ENCODE measurements at places on chromosomes 1 and 21.
A peak's percentile ranks its signal among the peaks of the same experiment; 100 is the strongest.

- DNase-seq = no peak
Measured at GRCh38 chr1:186831168-186831567, 2.4 kb downstream of the PLA2G4A start.

DNA sequence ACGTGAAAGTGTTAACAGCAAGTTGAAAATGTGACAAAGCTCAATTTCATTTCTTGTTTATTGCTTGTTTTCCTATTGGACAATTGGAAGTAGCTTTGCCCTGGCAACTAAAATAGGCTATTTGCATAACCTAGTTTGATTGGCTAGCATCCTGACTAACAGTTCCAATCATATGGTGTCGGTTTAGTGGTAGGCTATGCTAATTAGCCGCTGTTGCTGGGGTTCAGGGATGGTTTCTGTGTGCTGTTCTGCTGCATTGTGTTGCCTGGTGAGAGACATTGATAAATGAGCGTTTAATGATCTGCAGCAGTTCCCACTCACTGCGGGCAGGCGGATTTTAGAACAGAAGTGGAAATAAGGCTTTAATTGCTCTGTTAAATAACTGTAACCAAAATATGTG lies 68.5 kb downstream of the DYRK1A start:
- DNase-seq = peak; percentile 73

DNA sequence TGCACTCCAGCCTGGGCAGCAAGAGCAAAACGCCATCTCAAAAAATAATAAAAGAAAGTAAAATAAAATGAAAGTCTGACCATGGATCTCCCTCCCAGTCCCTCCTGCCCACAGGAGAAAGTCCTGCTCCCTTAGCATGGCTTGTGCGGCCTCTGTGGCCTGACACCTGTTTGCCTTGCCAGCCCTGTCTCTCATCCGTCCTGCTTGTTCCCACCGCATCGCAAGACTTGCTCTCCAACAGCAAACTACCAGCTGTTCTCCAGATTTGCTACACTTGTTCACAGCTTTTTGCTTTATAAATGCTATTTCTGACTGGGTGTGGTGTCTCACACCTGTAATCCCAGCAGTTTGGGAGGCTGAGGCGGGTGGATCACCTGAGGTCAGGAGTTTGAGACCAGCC lies 2.7 kb downstream of the ETV3L start:
- DNase-seq = no peak

DNA sequence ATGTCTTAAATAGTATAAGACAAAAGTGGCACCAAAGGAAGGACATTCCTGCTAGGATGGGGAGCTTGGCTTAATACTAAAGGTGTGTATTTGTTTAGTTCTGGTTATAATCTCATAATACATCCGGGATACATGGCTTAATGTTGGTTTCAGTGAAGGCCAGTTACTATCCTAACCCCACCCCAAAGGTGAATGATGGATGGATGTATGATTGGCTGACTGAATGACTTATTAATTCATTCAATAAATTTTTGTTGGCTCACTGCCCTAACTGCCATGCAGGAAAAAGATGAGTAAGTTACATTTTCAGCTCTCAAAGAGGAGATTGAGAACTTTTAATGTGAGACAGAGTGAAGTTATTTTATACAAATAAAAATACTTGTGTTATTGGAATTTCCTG lies 52.2 kb downstream of the PHACTR4 start:
- no peak for DNase-seq

DNA sequence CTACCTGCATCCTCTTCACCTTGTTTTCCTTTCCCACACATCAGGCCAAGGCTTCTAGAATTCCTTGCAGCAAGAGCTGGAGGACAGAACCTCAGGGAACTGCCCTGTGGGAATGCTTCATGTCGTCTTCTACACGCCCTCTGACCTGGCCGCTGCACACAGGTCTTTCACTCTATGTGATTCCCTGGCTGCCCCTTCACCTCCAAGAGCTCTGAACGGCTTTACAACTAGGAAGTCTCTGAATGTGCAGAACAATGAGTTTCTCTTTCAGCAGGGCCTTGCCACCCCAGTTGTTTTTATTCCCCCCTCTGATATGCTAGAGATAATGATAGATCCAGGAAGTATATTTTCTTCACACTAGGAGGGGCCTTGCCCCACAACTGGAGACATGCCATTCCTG lies 142.6 kb downstream of the CLIC6 start:
- no peak for DNase-seq

GRCh38 chr1:6188466-6188865 lies 8.3 kb upstream of the CHD5 start:
- DNase-seq = no peak
